Neural crest cell (in vitro differentiated cells): ENCODE measurements at places on chromosomes 4 and X.

GRCh38 chrX:137172317-137172948, 138.6 kb upstream of the GPR101 start:
- DNase-seq: no peak

GRCh38 chr4:40149960-40150385, 46.9 kb upstream of the RHOH start:
- DNase-seq: peak; percentile 54

DNA sequence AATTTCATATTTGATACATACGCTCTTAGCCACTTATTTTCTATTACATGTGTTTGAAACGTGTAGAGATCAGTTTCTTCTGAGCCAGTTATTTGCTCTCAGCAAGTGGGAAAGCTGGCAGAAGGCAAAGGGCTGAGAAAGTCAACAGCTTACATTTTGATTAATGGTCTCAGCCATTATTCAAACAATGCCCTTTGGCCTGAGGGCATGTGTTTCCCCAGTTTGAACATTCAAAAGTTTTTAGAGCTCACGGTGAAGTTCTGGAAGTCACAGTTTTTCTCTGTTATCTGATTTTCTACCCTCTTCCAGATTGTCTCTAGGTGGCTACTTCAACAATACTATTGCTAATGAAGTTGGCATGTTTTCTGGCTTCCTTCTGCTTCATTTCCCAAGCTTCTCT, 591.8 kb upstream of the CPEB2 start:
- no peak for DNase-seq

DNA sequence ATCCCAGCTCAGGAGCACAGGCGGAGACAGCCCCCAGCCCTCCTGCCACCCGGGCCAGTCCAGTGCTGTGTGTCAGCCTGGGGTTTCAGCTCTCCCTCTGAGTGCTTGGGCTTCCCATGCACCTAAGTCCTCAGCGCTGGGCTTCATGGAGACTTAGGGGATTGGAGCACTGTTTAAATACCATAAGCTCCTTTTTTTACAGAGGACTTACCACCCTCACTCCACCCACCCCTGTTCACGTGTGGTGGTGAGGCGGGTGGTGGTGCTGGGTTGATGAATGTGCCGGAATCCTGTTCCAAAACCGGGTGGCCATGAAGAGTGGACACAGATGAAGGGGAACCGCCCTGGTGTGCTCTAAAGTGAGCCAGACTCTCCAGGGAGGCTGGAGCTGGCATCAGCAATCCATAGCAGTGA, 66.9 kb downstream of the PSAPL1 start:
- no peak for DNase-seq

DNA sequence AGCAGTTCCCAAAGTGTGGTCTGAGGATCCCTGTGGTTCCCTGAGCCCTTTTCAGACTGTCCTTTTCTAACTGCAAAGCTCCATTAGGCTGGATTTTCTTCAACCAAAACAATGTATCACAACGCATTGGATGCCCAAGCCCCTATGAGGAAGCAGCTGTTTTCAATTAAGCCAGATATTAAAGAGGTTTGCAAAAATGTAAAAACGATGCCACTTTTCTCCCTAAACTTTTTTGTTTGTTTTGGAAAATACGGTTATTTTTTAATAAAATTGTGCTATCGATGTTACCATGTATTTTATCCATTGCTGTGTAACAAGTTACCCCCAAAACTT, 170.4 kb upstream of the BCOR start:
- DNase-seq: no peak
